ENCODE measurements at places on chromosomes 2 and 18.
A peak's percentile ranks its signal among the peaks of the same experiment; 100 is the strongest.

- DNase-seq, result no peak
Measured at GRCh38 chr2:110828330-110828729, 96.0 kb downstream of the ACOXL start.

GRCh38 chr2:156379714-156380113 lies 47.2 kb upstream of the NR4A2 start:
- DNase-seq, result no peak

DNA sequence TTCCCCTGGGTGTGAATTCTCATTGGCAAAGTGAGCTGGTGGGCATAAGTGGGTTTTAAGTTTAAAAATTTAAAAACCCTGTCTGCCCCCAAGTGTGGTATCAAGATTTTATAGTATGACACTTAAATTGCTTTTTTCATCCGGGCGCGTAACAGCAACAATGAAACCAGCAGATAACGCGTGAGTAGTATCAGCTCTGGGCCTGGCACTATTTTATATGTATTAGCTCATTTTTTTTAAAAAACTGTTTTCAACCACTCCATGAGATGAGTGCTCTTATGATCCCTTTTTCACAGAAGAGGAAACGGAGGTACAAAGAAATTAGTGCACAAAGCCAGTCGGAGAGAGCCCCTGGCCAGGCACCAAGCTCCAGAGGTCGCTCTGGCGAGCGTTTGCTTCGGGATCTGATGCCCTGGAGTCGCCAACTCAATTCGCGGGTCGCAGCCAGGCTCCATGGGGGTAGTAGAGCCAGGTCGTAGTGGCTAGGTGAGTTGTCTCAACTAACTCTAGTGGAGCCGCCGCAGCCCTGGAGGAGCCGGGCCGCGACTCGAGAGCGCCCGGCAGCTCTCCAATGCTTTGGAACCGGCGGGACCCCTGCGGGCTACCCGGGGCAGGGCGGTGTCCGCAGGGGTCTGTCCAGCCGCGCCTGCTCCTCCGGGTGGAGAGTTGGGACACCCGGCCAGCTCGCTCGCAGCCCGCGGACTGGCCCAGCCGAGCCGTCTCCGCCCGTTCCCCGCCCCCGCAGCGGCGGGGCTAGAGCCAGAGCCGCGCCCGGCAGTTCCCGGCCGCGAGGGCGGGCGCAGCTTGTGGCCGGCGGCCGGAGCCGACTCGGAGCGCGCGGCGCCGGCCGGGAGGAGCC lies at the start of gene IL1R1:
Gene IL1R1, plus strand, starts transcription at position 777 of the 859 bp plus-strand sequence. CDS start 14,979 bp downstream, outside the sequence.
- DNase-seq, result no peak

- DNase-seq, result no peak
Measured at GRCh38 chr2:217795706-217796465, 206.9 kb downstream of the TNS1 start.

GRCh38 chr18:13112982-13113381 lies 105.6 kb upstream of the LDLRAD4 start:
- no peak for DNase-seq

DNA sequence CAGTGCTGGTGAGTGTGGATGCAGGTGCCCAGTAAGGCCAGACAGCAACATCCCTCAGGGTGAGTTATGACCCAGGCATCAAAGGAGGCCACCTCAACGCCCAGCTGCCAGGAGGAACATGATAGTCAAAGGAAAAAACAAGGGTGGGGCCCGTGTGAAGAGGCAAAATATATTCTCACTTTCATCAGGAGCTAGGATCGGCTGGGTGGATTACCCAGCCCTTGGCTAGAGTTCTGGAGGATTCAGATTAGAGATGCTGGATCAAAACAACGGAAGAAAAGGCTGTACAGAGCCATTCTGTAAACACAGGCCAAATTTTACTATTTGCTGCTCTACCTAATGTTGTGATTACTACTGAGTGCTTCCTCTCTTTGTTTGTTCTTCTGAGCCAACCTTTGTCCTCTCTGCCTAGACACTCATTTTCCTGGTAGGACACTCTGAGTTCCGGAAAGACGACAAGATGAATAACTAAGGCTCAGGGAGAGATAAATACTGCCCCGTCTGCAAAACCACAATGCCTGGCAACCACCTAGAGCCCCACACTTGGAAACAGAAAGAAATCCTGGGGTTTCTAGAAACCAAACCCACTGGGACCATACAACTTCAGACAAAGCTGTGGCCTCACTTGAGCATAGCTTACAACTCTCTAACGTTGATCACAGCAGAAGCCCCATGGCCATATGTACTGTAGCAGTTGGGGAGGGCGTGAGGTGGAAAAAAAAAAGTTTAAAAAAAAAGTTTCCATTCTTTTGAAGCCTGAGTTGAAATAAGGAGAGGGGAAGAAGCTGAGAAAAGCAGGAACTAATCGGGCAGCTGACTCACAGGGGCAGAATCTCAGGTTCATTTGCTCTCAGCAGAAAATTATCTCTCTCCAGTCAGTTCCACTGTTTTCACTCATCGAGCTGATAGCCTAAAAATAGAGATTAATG lies 17.8 kb upstream of the PMAIP1 start:
- DNase-seq, result peak; percentile 34

DNA sequence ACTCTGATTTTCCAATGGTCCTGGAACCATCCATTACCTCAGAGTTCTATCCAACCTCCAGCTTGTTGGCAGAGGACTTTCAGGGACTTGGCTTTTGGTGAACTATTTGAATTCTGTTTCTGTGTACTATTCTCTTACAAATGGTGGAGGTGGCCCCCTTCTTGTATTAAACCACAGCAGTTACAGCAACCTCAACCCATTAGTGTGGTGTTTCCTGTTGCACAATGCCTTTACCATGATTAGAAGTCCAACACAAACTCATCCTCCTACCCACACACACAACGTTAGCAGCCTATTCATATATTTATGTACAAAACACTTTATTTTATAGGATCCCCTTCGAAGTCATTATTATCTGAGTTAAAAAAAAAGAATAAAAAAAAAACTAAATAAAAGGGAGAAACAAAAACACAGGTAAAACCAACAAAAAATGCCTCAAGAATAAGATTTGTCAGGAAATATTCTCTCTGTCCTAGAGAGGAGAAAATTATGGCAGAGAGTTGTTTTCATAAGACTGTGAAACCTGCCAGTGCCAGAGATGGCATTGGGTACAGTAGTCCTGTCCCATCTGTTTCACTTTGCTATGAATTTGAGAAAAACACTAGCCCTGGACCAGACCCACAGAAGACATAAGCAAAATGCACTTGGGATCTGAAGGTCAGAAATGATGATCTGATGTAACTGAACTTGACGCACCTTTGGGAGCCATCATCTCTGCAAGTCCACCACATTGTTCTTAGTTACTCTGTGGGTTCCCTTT lies 1896.0 kb upstream of the PIK3C3 start:
- no peak for DNase-seq

GRCh38 chr2:48200620-48201293 lies 294.5 kb upstream of the FBXO11 start:
- DNase-seq, result no peak

- DNase-seq, result no peak
Measured at GRCh38 chr2:154992826-154993225, 294.3 kb downstream of the KCNJ3 start.

- no peak for DNase-seq
Measured at GRCh38 chr2:118845522-118846441, 1.7 kb downstream of the EN1 start.

GRCh38 chr2:165792104-165792454 lies 2.0 kb downstream of the GALNT3 start:
- no peak for DNase-seq

GRCh38 chr2:50840341-50841124 lies 191.4 kb downstream of the NRXN1 start:
- DNase-seq, result no peak

DNA sequence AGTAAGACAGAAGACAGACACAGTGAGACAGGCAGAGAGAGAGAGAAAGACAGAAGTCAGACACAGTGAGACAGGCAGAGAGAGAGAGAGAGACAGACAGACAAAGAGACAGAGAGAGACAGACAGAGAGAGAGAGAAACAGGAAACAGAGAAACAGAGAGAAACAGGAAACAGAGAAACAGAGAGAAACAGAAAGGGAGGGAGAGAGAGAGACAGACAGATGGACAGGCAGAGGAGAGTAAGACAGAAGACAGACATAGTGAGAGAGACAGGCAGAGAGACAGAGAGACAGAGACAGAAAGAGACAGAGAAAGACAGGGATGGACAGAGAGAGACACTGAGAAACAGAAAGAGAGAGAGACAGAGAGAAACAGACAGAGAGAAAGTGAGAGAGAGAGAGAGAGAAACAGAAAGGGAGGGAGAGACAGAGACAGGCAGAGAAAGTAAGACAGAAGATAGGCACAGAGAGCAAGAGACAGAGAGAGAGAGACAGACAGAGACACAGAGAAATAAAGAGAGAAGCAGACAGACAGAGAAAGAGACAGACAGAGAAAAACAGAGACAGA lies 109.3 kb upstream of the ANKRD30BL start:
- DNase-seq, result no peak

- no peak for DNase-seq
Measured at GRCh38 chr18:6564950-6565814, 150.5 kb upstream of the L3MBTL4 start.

DNA sequence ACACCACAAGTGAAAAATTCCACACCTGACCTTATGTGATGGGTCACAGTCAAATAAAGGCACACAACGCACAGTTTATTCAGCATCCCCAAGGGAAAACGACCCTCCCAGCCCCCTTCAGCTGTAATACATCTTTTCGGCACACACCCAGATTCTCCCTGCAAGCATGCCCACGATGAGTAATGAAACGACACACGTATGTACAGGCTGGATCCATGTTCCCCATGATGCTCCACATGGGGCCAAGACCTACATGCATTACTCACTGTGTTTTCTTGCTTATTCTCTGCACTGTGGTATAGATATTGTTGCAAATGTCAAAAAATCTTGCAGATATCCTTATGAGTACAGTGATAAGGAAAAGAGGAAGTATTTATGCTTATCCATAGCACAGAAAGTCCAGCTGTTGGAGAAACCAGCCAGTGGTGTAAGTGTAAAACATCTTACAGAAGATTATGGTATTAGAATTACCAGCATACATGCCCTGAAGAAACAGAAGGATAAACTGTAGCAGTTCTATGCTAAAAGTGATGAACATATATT lies 32.5 kb upstream of the SGPP2 start:
- DNase-seq, result no peak

GRCh38 chr2:219681694-219682300 lies 54.4 kb downstream of the SLC4A3 start:
- no peak for DNase-seq

DNA sequence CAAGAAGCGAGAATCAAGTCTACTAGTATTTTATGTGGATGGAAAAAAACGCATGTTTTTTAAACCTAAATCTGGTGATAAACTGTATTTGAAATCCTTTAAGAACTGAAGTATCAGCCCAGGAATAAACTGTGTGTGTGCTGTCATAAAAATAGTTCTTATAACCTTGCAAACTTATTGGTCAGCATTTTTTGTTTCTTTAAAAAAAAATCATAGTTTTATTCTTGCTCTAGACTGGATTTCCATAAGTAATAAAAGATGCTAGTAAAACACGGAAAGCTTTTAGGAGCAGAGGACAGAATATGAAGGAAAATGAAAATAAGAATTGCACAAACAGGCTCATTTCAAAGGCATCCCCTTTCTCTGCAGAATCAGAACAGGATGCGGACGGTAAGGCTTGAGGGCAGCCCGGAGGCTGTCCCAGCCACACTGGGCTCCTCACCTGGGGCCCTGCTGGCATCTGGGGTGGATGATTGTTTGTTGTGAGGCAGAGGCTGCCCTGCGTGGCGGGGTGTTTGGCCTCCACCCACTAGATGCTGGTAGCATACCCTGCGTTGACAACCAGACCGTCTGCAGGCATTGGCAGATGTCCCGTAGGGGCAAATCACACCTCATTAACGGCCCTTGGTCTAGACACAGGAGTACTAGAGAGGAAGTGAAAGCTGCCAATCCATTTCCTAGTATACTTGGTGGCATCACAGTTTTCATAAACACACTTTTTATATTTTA lies 52.5 kb downstream of the MBP start:
- DNase-seq, result no peak

DNA sequence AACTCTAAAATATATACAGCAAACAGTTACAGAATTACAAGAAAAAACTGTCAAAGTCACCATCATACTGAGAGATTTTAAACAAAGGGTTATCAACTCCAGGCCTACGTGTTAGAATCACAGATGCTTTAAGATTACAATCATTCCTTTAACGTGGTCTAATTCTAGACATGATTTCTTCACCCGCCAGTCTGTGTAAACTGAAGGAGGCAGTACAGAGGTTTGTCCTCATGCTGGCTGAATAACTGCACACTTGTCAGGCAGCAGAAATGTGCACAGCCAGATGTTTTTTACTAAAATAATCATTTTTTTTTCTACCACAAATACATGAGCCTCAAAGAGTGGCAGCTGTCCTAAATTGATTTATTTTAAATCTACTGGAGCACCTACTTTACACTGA lies 15.5 kb upstream of the NEURL3 start:
- no peak for DNase-seq

DNA sequence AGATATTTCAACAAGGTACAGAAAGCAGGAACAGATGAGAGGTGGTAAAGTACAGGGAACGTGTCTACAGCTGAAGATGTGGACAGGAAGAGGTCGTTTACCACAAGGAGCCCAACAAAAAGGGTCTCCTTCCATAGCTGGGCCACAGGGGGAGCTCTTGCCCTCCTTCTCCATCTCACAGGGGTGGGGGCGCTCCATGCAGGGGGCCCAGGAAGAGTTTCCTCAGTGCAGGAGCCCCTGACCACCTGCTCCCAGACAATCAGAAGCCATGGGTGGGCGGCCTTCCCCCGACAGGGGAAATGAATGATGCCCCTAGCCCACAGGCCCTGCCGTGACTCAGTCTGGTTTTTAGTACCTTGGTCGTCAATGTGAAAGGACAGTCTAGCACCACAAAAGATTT lies 163.6 kb upstream of the ZNF516 start:
- DNase-seq, result no peak

DNA sequence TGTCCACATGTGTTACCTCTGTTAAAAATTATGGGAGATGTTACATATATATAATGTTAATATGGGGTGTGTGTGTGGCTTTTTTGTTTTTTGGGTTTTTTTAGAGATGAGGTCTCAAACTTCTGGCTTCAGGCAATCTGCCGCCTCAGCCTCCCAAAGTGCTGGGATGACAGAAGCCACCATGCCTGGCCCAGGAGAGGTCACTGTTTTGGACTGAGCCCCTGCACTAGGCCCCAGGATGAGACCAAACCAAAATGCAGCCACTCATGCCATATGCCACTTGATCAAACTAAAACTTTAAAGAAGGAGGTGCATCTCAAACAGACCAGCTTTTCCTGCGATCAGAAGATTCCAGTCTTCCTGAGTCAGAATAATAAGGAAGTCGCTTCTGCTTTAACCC lies 2.5 kb downstream of the ADI1 start:
- DNase-seq, result no peak

DNA sequence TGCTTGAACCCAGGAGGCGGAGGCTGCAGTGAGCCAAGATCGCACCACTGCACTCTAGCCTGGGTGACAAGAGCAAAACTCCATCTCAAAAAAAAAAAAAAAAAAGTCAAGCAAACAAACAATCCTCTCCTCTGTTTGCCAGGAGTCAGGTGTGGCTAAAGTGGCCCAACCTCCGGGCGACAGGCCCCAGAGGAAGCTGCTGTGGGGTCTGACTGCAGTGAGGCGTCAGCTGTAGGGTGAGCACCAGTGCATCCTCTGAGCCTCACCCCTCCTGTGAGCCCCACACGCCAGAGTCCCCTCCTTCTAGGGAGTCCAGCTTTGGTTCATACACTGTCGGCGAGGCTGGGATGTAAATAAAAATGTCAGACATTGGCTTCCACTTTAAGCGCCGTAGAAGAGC lies 76.5 kb upstream of the HS6ST1 start:
- DNase-seq, result no peak

GRCh38 chr2:108918941-108919341 lies 70.1 kb downstream of the EDAR start:
- DNase-seq, result no peak
